ENCODE measurements at places on chromosomes 7 and 10.

- DNase-seq: no peak
These were observed 19.0 kb upstream of the PFKP start for GRCh38 chr10:3048119-3049019.

- peak; percentile 86 for DNase-seq
These were observed 40.3 kb downstream of the ZC3HC1 start for GRCh38 chr7:130010689-130011412.

DNA sequence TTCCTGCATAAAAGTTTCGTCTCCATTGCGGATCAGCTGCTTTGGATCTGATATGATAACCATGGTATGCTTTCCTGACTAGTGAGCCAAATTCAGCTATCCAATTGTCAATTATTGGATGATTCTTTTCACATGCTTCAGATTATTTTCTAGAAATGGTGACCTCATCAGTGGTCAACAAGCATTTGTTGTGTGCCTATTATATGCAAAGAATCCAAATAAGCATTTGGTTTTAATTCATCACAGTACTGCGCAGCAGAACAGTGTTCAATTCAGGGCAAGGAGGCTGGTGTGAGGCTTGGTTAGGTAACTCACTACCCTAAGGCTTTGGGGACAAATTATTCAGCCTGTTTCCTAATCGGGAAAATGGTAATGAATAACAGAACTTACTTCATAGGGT, 200.5 kb downstream of the SKAP2 start:
- DNase-seq: no peak

DNA sequence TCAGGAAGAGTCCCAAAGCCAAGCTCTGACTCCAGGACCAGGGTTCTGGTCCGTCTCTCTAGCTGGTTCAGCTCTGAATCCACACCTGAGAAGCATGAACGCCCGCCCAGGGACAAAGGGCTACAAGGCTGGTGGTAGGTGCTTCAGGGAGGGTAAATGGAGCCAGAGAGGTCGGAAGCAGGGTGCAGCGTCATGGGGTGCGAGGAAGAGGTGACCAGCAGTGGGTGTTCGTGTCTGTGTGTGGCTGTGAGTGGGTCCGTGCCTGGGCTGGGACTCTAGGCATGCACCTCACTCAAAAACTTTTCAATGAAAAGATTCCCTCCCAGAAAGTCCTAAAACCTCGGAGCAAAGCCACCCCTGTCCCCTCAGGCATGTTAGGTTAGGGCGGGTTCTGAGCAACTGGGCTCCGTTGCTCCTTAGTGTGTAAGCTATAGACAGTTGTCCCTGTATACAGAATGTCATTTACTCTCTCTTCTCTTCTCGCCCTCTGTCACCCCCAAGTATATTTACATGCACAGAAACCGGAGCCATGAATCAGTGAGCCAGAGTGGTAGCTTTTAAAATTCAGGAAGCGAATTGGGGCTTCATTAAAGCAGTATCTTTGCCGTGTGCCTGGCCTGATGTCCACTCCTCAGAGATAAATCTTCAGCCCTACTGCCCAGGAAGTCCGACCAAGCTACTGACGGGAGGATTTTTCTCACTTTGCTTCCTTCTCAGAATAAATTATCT, 12.3 kb upstream of the GATA3 start:
- DNase-seq: no peak

DNA sequence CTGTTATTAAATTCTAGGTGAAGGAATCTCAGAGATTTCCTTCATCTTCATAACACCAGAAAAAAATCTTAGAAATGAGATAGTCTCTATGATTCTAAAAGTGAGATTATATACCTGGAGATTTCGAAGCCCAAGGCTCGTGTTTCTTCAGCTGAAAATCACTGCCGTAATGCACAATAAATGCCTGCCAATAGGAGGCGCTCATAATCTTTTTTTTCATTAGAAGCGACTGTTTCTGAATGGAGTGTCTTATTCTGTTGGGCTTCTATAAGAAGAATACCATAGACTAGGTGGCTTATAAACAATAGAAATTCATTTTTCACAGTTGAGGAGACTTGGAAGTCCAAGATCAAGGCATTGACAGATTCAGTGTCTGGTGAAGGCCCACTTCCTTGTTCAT, 294.7 kb downstream of the PRKG1 start:
- no peak for DNase-seq

GRCh38 chr7:3649250-3649649, 348.2 kb downstream of the SDK1 start:
- no peak for DNase-seq

GRCh38 chr10:15704581-15704968, 15.1 kb downstream of the ITGA8 start:
- no peak for DNase-seq

- DNase-seq: no peak
These were observed 8.3 kb upstream of the LOXL4 start for GRCh38 chr10:98276311-98276710.

GRCh38 chr7:72405871-72406270, 6.3 kb downstream of the CALN1 start:
- DNase-seq: no peak

DNA sequence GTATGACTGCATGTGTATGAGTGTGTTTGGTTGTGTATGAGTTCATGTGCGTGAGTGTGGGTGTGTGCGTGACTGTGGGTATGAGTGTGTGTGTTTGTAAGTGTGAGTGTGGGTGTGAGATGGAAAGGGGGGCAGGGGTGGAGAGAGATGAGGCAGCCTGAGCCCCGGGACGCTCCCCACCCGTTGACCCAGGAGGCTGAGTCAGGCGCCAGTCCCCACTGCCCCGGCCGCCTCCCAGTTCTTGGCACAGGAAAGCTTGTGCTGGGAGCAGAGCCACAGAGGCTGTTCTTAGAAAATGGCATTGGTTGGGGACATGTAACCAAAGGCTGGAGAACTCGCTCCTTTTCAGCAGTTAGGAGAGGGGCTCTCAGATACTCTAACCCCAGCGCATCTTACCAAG, 27.8 kb upstream of the NUB1 start:
- no peak for DNase-seq

- no peak for DNase-seq
These were observed 31.1 kb downstream of the CELF2 start for GRCh38 chr10:11048707-11049278.

- DNase-seq: no peak
These were observed 252.6 kb upstream of the IGFBP3 start for GRCh38 chr7:46173476-46174195.

GRCh38 chr10:37754538-37755323, 102.7 kb downstream of the ZNF248 start:
- no peak for DNase-seq

GRCh38 chr7:13198727-13199126, 511.3 kb downstream of the ARL4A start:
- DNase-seq: no peak

GRCh38 chr7:5494683-5495561, 71.3 kb upstream of the TNRC18 start:
- DNase-seq: peak; percentile 80

DNA sequence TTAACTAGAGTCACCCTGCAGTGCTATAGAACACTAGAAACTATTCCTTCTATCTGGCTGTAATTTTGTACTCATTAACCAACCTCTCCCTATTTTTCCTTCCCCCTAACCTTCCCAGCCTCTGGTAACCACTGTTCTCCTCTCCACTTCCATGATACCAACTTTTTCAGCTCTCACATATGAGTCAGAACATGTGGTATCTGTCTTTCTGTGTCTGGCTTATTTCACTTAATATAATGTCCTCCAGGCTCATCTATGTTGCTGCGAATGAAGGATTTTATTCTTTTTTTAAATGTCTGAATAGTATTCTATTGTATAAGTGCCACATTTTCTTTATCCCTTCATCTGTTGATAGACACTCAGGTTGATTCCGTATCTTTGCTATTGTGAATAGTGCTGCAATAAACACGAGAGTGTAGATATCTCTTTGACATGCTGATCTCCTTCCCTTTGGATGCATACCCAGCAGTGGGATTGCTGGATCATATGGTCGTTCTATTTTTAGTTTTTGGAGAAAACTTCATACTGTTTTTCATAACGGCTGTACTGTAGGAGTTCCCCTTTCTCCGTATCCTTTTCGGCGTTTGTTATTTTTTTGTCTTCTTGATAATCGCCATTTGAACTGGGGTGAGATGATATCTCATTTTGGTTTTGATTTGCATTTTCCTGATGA, 101.4 kb downstream of the FAM107B start:
- DNase-seq: no peak

- DNase-seq: no peak
These were observed 63.6 kb downstream of the PKD1L1 start for GRCh38 chr7:47884675-47885074.
